ENCODE measurements at places on chromosomes 6 and 20. TPM values are rescaled to one million over a fixed set of nuclear protein-coding genes. Genes with fewer than 3 reads are reported as not detected.

DNA sequence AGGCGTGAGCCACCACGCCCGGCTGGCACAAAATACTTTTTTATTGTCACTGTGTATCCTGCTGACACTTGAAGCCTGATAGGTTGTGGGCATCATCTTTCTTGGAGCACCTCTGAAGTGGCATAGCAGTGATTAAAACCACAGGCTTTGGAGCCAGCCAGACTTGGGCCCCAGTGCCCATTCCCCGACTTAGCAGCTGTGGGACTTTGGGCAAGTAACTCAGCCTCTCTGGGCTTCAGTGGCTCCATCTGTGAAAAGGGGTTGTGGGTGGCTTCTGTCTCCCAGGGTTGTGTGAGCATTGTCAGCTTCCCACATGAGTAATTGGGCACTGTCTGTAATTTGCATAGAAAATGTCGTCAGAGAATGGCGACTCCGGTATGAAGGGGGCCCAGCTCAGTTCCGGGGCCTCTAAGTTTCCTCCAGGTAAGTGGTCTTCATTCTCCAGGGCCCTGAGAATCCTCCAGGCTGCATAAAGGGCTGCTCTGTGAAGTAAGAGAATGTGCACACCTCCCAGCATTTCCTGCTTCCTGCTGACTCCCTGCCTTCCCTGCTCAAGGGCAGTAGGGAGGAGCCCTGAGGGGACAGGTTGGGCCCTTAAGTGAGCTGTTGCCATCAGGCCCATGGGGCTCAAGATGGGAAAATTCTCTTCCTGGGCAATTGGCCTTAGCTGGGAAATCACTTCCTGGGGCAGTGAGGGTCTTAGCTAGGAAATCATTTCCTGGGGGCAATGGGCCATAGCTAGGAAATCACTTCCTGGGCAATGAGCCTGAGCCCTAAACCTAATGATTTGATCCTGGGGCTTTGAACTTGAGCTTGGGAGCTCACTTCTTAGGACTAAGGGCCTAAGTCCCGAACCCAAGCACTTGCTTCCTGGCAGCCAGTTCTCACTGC, 27.2 kb downstream of the ARHGAP40 start:
- DNase-seq: no peak
- peaks cover 10% of the 10 kb centered on the region for H3K27me3 ChIP-seq
- no peaks in the 10 kb centered on the region for H3K36me3 ChIP-seq
- no peak overlapping the region for H3K4me3 ChIP-seq
- H3K4me1 ChIP-seq: no peaks in the 10 kb centered on the region

- no peak overlapping the region for H3K4me3 ChIP-seq
- DNase-seq: no peak
- no peaks in the 10 kb centered on the region for H3K27me3 ChIP-seq
These were observed 108.0 kb upstream of the MOCS1 start for GRCh38 chr6:40042232-40042631.

The BTNL2 gene
- not detected for total RNA-seq

The MLN gene
- not detected for total RNA-seq

All from SJCRH30 (cell line).